ENCODE measurements at places on chromosomes 12 and 14.

DNA sequence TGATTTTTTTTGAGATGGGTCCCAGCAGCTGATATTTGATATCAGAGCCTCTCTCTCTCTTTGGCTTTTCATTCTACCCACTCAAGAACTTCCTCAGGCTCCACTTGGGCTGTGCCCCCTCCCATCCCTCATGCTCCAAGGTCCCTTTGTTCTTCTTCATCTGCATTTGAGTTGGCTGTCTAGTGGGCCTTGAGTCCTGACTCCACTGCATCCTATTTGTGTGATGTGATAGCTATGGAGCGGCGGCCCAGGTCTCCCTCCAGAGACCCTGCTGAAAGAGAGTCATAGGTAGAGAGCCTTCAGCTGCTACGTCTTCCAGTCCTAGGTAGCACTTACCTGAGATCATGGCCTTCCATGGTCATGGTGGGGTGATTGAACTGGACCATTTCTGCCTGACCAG, 123.1 kb upstream of the VRK1 start:
- no peak for DNase-seq

- no peak for DNase-seq
Measured at GRCh38 chr12:91515944-91516694, 333.5 kb upstream of the DCN start.

GRCh38 chr14:72347118-72347517, 414.9 kb downstream of the RGS6 start:
- DNase-seq = no peak

DNA sequence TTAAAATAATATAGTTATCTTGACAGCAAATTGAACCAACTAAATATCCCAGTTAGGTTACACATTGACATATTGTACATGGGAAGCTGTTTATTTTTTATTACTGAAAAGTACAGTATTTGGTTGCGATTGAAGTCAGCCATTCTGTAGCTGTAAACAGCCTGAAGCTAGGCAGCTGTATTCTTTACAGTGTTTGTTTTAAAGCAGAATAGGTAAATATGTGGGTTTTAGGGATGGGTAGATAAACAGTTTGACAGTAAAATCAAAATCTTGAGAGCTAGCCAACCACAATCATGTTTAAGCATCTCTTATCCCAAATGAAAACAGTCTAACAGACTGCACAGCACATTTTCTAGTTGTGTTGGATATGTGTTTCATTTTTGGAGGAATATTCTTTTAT, 45.7 kb downstream of the TTC6 start:
- no peak for DNase-seq

GRCh38 chr12:70048521-70049250, 194.5 kb upstream of the CNOT2 start:
- no peak for DNase-seq
